NB4 (cell line): ENCODE measurements at places on chromosomes 7 and 10.

- DNase-seq = no peak
Measured at GRCh38 chr7:110718503-110719205, 372.3 kb upstream of the LRRN3 start.

- DNase-seq = no peak
Measured at GRCh38 chr10:113880236-113880635, 25.8 kb downstream of the NHLRC2 start.

- DNase-seq = no peak
Measured at GRCh38 chr7:128168667-128169210, 72.3 kb upstream of the LEP start.

GRCh38 chr10:123945325-123945920 is 53.8 kb upstream of the CPXM2 start:
- peak; percentile 43 for DNase-seq

DNA sequence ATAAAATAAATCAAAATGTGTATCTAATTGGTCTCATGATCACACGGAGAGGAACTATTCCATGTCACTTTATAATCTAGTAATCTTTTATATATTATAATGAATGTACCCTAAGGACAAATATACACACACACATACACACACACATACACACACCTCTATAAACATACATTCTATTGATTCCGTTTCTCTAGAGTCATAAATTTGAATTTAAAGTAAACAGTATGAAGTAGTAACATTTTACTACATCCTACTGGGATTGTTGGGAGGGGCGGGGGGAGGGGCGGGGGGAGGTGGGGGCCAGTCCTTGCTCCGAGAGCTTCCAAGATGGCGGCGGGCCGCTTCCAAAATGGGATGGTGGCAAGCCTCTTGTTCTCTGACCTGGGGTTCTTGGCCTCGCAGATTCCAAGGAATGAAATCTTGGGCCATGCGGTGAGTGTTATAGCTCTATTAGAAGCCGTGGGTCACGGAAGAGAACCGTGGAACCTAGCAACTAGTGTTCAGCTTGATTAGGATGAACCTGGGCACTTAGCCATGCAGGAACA is 143.2 kb downstream of the REEP3 start:
- DNase-seq = no peak

DNA sequence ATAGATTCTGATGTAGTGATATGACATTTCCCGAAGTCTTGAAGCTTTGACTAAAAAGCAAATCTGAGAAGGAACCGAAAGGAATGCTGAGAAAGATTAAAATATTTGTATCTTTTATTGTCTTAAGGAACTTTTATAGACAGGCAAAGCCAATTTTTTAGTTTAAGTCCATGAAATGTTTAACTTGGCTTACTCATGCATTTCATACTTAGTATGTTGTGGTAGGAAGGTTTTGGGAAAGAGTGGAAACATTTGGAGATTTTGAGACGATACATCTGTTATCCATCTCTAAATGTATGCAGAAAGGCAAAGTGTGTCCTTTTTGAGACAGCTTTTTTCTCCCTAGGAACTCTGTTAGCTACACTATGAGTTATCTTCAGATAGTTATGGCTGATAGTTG is 10.1 kb downstream of the TBC1D12 start:
- no peak for DNase-seq

DNA sequence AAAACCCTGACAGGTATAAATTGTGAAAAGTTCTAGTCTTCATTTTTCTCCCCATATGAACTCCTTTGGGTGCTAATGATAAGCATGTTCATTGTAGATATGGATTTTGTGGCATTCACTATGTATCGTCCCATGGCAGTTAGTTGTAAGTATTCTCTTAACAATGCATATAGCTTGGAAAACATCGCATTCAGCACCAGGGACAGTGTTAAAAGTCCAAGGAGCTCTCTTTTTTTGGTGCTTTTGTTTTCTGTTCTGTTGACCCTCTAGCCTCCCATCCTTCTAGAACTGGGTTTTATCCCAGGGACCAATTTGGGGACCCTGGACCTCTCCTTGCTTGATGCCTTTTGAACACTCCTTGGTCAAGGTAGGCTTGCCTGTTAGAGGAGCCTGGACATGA is 37.7 kb downstream of the INSYN2A start:
- no peak for DNase-seq

DNA sequence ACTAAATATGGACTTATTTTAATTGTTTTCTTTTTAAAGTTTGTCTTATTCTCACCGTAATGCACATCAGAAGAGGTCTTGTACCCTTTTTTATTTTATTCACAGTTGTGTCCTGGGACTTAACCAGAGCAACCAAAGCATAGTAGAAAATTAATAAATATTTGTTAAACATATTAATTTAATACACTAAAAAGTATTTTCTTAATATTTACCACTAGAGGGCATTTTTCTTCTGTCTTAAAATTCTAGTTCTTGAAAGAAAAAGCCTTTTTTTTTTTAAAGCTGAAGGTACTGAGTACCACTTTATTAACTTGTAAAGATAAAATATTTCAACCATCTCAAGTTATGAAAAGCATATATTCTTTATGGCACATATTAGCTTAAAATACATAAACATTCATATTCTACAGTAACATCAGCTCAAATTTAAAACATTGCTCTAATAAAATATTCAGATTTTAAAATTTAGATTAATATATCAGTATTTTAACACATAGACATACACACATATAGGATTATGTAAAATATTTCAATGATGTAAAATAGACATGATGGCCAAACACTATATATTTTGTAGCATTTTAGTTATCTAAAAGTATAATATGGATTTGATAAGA is 260.4 kb downstream of the SEMA3A start:
- DNase-seq = no peak

DNA sequence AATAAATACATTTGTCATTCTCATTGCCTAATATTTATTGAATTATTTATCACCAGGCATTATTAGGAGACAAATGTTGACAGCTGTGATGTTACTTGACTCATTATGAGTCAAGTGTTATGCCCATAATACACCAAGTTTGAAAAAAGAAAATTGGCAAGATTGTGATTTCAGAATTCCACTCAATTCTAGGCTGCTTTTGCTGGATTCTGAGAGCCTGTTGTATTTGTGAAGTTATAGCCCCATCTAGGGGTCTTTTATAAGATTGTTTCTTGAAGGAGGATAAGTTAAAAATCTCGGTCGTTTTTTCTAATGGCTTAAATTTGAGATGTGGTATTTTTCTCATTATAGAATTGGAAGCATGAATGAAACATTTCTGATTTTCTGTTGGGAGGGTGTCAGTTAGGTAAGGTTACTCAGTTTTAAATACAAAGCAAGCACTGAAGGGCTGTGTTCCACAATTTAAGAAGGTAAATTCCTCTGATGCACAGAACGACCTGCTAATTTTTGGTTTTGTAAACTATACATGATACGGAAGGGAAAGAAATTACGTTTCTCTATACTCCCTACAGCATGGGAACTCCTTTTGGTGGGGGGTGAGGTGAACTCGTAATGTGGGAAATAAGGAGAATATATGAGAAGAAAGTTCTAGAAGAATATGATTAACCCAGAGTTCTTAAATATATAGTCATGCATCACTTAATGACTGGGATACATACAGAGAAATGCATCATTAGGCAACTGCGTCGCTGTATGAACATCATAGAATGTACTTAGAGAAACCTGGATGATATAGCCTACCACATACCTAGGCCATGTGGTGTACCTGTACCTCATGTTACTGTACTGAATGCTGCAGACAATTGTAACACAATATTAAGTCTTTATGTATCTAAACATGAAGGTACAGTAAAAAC is 2.6 kb downstream of the STK31 start:
- peak; percentile 65 for DNase-seq

DNA sequence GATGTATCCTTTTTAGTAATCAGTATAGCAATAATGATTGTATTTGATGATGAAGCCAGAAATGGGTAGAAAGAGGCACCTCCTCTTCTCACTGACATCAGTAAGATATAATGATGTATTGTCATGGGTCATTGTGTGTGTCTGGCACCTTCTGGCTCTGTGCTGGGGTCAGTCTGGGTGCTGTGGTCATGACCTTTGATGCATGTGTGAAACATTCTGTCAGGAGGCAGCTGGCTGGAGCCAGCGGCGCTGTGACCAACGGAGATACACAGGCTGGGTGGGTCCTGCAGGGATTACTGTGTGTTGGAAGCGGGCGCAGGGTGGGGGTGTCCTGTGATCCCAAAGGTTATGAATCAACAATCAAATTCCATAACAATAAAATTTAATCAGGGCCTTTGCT is 35.2 kb downstream of the EEPD1 start:
- DNase-seq = no peak

DNA sequence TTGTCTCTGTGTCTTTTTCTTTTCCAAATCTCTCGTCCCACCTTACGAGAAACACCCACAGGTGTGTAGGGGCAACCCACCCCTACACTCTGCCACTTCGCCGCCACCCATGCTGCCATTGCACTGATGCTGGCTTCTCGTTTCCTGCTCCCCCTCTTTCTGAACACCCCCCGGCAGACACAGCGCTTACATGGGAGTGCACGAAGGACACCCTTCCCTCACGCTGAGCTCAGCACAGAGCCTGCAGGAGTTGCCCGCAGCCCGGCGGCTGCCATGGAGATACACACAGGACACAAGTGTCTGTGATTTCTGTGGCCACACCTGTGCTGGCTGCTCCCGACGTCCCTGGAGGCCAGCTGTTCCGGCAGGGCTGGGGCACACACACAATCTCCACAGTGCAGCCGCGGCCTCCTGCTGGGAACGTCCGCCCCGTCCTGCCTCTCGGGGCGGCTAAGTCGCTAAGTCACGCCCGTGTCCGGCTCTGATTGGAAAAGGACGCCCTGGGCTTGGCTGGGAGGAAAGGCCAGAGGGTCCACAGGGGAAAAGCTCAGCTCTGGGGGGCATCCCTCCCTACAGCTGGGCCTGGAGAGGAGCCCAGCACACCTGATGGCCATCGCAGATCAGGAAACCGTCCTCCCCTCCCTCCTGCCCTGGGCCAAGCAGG is 349.8 kb downstream of the PTPRN2 start:
- no peak for DNase-seq

- no peak for DNase-seq
Measured at GRCh38 chr10:63751836-63752235, 230.6 kb downstream of the REEP3 start.

- no peak for DNase-seq
Measured at GRCh38 chr10:6194311-6194710, 8.4 kb upstream of the PFKFB3 start.

GRCh38 chr7:49151146-49151545 is 226.8 kb downstream of the CDC14C start:
- no peak for DNase-seq

DNA sequence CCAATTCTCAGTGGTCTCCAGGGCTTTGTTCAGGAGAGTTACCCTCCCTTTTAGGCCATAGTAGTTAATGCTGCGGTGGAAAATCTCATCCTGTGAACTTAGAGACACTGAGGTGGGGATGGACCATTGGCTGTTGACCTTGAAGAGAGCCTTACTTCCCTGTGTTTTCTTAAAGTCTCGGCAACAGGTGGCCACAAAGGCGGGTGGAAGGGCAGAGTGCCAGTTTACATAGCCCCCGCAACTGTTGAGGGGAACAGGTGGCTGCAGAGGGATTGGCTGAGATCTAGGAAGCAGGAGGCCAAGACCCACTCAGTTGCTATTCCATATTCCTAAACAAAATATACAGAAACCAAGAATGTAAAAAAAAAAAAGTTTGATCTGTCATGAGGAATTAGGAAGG is 160.6 kb downstream of the ST7 start:
- DNase-seq = no peak

DNA sequence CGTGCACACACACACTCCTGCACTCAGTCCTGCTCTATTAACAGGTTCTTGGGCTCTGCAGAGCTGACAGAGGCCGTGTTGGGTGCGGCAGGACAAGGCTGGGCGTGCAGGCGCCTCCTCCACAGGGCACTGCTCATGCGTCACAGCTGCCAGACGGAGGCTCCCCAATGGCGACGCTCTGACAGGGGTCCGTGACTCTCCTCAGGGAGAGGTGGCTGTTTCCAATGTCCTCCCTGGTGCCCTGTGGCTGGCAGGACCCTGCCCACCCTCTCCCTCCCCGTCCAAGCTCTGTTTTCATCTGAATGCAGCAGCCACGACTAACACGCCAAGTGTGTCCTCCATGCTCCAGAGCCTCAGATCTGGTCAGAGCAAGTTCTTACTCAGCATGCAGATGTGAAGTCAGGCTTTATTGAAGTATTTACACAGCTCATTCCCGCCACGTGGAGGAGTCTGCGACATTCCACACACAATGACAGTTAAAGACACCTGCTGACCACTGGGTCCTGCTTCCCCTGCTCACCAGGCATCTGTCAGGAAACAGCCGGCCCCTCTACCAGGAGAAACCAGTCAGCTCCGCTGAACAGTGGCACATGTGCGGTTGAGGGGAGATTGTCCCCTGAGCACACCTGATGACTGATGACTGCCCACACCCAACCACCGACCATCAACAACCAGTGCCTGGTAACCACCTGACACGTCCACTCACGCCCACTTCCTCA is 116.7 kb downstream of the VIPR2 start:
- peak; percentile 65 for DNase-seq

- no peak for DNase-seq
Measured at GRCh38 chr10:75475460-75476182, 44.2 kb downstream of the LRMDA start.

GRCh38 chr10:75547391-75548298 is 116.2 kb downstream of the LRMDA start:
- peak; percentile 90 for DNase-seq
